ENCODE measurements at places on chromosomes 6 and 20.

- DNase-seq, result no peak
Observed at GRCh38 chr20:40279390-40279789, 409.6 kb downstream of the MAFB start.

DNA sequence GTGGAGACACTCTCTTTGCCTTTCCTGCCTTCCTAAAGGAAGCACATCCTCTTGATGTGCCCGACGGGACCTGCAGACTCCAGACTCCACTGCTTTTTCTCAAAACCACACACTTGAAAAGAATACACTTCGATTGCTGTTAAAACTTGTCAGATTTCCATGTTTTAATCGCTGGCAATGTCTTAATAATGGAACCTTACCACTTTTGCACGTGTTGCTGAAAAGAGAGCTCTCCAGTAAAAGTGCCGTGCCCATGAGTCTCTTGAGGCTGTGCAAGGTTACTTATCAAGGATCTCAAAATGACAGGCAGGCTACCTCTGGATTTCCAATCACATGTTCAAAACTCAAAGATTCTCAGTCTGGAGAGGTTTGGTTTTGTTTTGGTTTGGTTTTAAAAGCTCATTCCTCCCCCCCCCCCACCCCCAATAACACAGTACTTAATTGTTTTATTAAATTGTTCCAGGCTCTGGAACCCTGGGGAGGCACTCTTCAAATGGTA, 12.0 kb upstream of the TFAP2A start:
- no peak for DNase-seq

DNA sequence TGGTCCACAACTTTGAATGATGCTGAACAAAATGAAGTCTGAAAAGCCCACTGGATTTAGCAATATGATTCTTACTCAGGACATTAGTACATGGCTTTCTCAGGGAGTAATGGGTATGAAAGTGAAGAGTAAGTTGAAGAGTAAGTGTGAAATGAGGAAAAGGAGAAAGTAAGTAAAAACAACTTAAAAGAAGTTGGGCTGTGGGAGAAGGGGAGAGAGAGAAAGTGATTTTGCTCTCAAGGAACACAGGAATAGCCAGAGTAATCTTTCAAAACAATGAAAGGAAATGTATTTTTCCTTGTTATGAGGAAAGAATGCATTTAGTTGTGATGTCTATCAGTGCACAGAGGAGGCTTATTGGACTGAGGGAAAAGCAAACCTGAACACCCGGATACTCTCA, 39.8 kb upstream of the NKAIN2 start:
- no peak for DNase-seq

DNA sequence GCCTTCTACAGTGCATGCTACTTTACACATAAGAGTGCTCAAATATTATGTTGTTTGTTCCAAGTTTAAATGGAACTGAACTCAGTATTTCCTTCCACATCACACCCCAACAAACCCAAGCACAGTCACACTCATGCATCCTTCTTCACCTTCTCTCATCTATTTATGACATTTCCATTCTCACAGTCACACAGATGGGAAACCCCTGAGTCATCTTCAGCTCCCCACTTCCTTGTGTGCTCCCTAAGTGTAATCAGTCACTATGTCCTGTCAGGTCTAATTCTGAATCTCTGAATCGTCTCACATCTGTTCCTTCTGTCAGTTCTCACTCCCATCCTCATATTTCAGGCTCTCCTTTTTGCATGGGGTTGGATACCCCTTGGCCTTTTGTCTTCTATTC, 96.0 kb downstream of the RIMS1 start:
- DNase-seq, result no peak

GRCh38 chr20:39961637-39962244, 727.3 kb downstream of the MAFB start:
- DNase-seq, result no peak

- no peak for DNase-seq
Observed at GRCh38 chr6:41522780-41523548, 23.2 kb upstream of the FOXP4 start.

DNA sequence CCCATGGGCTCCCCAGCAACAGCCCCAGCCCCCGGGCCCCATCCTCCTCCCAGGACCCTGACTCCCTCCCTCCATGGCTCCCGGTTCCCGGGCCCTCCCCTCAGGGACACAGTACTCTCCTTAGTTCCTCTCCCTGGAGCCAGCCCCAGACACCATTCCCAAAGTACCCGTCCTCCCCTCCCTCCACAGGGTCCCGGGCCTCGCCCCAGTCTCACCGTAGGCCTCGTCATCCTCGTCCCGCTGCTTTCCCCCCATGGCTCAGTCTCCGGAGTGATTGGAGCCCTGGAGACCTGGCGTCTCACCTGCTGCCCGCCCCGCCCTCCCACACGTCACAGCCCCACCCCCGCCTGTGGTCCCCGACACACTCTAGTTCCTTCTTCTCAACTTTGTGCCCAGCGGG, at the start of gene SLC44A4:
Gene SLC44A4, minus strand, starts transcription at position 272 of the 400 bp plus-strand sequence. Its CDS starts 17 bp downstream, at position 255.
- DNase-seq, result no peak

GRCh38 chr6:16618962-16619361, 142.3 kb downstream of the ATXN1 start:
- DNase-seq, result no peak

- no peak for DNase-seq
Observed at GRCh38 chr6:170262489-170263088, 28.3 kb downstream of the DLL1 start.

- peak; percentile 27 for DNase-seq
Observed at GRCh38 chr20:46994341-46994740, 99.7 kb downstream of the EYA2 start.

DNA sequence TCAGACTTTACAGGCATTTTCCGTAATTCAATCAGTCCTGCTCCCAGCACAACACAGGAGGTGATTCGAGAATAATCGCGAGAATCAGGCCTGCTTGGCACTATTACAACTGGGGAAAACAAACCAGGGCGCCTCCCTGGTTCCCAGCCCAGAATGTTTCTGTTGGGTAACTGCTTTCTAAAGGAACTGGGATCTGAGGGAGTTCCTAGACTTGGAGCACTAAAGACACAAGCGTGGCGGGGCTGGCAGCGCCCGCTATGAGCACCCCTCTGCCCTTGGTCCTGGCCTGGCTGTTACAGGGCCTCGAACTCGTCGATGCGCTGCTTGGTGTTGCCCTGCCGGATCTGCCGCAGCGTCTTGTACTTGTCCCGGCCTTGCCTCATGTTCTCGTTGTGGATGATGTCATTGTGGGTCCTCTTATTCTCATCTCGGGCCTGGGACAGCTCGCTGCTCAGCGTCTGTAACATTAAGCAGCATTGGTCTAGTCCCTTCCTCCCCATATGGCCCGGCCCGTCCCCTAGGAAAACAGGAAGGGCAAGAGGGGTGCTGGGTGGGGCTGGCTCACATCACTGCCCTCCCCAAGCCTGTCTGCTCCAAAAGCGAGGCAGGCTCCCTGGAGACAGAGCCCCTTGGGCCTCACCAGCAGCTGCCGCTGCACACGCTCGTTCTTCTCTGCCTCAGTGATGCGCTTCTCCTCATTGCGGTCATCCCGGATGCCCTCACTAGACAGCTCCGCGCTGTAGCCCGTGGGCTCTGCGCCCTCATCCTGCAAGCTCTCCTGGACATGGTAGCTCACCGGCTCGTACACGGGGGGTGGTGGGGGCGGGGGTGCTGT, 52.3 kb downstream of the EZR start:
- DNase-seq, result no peak

- DNase-seq, result no peak
Observed at GRCh38 chr6:109999740-110000139, 21.6 kb downstream of the GPR6 start.

DNA sequence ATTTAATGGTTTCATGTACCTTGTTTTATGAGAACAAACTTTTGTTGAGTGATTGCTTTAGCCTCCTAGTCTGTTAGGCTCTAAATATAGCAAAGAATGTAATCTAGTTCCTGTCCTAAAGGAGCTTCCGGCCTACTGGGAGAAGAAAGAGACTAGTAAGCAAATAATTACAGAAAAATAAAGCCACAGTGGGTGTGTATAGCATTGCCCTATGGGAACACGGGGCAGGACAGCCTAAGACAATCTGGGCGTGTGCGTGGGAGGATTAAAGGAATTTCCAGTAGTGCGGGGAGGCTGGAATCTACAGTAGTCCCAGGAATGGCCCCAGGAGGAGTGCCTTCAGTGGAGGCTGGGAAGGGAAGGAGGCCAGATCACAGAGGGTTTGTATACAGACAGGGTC, 98.1 kb upstream of the AKAP12 start:
- no peak for DNase-seq

DNA sequence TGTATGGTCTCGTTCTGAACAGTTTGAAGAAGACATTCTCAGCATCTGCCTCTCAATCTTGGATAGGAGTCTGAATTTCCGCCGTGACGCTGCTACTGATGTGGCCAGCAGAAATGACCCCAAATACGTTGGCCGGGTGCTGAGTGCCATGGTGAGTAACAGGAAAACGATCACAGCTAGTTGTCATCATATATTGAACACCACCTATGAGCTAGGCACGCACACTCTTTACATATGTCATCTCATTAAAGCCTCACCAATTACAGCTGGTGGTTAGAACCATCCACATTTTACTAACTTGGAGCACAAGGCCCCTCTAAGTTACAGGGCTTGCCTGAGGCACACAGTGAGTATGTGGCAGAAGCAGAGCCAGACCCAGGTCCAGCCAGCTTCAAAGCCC, 17.1 kb downstream of the TGM3 start:
- no peak for DNase-seq

GRCh38 chr6:1609041-1609647, 571 bp upstream of the FOXC1 start:
- DNase-seq, result no peak

- no peak for DNase-seq
Observed at GRCh38 chr20:52731093-52731492, 241.1 kb upstream of the TSHZ2 start.

DNA sequence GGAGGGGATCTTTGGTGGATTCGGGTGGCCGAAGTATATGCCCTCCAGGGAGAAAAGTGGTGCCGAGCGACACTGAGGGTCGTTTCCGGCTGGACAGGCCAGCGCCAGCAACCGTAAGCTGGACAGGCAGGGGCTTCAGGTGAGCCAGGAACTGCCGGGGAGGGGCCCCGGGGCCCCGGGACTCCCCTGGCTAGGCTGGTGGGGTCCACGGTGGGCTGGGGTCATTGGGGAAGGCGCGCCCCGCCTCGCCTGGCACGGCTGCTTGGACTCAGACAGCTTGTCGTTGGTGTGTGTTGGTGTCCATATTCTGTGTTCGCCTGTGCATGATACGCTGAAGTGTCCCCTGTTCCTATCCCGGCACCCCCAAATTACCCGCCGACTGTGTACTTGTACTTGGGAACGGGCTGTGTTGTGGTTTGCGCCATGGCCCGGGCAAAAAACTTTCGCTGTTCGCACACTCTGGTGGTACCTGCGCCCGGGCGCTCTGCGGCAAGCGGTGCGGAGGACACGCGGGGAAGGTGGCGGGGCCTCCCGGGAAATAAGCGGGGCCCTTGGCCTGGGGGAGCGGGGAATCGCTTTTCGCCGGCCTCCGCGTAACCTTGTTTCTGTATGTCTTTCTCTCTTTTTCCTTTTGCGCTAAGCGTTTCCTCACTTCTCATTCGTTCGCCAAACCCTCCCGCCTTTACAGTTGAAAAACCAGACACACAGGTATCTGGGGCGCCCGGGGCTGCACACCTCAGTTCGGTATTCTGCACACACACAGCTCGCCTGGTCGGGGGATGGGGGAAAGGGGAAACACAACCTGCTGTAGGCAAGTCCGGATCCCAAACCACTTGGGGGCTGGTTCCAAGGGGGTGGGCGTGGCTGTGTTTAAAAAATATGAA, 3.2 kb downstream of the GNAS start:
- DNase-seq, result no peak

- DNase-seq, result no peak
Observed at GRCh38 chr20:32971703-32972161, 32.5 kb downstream of the SUN5 start.

DNA sequence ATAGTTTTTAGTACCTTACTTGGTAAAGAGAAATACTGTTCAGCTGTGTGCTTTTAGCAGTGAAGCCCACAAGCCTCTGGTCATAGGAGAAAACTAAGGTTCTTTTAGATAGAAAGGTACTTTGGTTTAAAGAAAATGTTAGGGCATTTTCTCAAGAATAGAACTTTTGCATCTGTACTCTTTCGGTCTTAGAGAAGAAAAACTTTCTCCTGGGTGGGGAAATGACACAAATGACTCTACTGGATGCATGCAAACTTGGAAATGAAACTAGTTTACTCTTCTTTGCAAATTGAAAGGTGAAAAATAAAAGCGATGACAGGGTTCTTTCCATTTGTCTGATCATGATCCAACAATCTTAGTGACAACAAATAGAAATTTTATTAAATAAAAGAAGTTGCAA, 2.1 kb upstream of the TMEM217 start:
- no peak for DNase-seq

DNA sequence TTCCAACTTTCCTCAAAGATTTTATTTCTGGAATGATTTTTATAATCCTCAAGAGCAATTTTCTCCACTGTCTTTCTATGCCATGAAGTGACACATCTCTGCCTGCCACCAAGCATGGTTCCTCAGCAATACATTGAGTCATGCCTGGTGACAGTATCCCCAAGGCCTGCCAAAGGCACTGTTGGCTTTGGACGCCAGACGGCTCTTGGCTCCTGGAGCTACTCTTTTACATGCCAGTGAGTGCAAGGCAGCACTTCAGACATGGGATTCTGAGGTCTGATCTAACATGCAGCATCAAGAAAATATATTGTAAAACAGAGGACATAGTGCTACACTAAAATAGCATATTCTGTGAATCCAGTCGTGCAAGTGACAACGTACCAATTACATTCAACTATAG, 20.1 kb upstream of the PLEKHG1 start:
- no peak for DNase-seq

DNA sequence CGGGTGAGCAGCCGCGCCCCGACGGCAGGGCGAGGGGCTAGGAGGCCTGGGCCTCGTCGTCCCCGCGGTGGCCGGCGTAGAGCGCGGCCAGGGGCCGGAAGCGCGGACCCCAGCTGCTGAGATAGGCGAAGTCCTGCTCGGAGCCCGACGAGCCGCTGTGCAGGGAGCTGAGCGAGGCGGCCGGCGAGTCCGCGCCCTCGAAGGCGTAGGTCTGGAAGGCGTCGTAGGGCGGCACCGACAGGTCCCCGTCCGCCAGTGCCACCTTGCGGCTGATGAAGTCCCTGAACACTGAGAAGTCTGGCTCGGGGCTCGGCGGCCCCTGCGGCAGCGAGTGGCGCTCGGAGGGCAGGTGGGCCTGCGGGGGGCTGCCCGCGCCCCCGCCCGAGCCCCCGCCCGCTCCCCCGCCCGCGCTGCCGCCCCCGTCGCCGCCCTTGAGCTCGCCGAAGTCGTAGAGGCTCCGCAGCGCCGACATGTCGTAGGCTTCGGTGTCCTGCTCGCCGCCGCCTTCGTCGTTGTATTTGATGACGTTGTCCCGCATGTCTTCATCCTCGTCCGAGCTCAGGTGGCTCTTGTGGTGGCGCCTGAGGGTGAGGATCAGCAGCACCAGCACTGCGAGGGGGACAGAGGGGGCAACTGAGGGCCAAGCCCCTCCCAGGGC, 56.5 kb downstream of the CD40 start:
- DNase-seq, result peak; percentile 73

GRCh38 chr6:8060346-8060745, 3.8 kb downstream of the BLOC1S5 start:
- no peak for DNase-seq
